ENCODE measurements at places on chromosomes 16 and 17.
A peak's percentile ranks its signal among the peaks of the same experiment; 100 is the strongest.

DNA sequence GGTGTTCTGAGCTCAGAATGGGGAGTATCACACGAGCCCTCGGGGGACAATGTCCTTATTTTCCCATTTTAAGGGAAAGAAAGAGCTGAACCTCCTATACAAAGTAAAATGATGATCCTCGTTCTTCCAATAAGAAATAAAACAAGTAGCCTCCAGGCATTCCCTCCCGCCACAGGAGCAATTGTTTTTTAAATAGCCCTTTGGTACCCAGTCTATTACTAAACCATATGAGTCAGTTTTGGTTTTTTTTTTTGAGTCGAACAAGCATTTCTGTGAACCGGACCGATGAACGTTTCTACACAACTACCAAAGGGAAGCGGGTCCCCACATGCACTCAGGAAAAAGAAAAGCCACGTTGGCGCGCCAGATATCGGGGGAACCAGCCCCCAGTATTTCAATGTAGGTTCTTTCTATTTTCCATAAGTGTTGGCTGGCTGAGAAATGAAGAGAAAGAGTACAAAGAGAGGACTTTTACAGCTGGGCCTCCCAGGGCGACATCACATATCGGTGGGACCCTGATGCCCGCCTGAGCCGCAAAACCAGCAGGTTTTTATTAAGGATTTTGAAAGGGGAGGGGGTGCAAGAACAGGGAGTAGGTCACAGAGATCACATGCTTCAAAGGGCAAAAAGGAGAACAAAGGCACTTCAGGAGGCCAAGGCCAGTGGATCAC, 3.8 kb upstream of the DCXR start:
- no peak for DNase-seq

DNA sequence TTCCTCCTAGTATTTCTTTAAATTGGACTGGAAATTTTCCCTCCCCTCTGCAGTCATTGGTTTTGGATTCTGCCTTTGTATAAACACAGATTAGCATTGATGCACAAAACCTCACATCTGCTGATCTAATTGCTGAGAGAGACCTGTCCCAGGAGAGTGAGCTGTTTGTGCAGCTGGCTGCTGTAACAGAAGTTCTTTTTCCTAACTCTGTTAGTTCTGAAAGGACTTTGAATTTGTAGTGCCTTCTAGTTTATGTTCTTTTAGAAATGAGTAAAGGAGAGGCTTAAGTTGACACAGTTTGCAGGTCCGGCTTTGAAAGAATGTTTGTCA, 45.2 kb upstream of the KPNB1 start:
- DNase-seq: peak; percentile 93

- peak; percentile 65 for DNase-seq
Observed at GRCh38 chr16:82185012-82185411, 15.0 kb upstream of the MPHOSPH6 start.

DNA sequence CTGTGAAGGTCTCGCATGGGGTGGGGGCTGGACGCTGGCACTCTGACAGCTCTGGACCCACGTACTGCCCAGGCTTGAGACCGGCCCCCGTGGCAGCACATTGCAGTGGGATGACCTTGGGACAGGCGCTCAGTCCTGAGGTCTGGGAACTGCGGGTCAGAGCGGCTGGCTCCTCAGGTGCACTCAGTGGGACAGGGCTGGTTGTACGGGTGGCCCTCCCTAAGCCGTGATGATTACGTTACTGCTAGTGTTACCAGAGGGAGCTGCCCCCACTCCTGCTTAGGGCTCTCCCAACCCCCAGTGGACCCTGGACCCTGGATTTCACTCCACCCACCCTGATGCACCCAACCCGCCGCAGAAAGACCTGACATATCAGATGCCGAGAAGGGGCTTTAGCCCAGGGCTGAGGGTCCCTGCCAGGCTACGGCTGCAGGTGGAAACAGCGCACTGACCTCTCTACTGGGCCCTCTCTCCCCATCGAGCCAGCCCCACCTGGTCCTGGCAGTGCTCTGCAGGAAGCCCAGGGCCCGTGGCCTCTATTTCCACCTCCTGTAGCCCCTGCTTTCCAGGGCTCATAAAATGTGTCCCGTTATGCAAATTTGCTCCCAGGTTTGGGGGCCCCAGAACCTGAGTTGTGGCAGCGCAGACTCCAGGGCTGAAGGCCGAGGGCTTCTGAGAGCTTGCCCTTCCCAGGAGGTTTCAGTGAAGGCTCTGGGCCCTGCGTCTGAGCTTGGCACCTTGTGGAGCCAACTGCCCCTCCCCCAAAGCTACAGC, 77.2 kb downstream of the RTN4RL1 start:
- DNase-seq: no peak

- DNase-seq: no peak
Observed at GRCh38 chr17:819251-819650, 37.1 kb downstream of the MRM3 start.

GRCh38 chr16:67537270-67537635, 8.6 kb downstream of the RIPOR1 start:
- no peak for DNase-seq

DNA sequence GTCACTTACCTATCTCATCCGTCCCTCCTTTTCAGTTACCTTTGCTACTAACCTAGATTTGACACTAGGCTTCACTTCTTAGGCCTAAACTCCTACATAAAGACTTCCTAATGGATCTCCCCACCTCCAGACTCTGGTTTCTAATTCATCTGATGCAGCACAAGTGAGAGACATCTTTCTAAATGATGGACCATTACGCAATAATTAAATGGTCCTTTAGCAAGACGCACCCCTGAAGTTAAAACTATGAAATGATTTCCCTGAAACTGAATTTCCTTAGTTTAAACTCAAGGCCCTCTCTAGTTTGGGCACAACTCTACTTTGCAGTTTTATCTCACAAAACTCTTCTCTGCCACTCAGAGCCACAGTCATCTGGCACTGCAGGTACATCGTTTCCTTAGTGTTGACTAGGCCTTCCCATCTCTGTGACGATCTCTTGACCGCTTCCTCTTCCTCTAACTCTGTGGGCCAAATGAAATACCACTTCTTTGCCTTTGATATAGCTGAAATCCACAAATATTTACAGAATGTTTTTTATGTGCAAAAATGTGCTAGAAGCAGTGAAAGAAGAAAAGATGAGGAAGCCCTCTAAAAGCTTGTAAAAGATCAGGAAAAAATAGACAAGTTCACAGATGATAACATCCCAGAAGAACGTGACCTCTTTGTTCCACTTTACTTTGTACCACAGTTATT, 3.3 kb downstream of the SYNRG start:
- no peak for DNase-seq
